ENCODE measurements at places on chromosomes 5 and 9.

DNA sequence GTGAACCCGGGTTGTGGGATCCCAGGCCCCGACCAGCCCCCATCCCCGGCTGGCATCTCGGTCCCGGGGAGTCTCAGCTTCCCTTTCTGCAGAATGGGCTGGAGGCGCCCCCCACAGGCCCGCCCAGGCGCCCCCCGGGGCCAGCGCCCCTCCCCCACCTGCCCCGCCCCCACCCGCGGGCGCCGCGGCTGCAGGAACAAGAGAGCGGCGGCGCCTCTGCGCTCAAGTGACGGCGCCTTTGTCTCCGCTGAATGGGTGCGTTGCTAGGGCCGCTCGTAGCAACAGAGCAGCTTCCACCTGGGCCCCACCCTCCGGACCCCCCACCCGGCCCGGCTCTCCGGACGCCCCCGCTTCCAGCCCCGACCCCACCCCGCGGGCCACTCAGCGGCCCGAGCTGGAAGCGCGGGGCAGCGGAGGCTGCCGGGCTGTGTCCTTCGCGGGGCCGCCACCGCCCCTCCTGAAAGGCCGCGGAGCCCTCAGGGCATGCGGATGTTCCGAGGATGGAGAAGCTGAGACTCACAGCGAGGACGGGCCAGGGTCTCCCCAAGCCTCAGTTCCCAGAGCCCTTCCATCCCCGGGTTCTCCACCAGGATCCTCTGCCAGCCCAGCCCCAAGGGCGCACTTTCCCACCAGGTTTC is 27.5 kb downstream of the ADGRD2 start:
- DNase-seq: peak; percentile 48

DNA sequence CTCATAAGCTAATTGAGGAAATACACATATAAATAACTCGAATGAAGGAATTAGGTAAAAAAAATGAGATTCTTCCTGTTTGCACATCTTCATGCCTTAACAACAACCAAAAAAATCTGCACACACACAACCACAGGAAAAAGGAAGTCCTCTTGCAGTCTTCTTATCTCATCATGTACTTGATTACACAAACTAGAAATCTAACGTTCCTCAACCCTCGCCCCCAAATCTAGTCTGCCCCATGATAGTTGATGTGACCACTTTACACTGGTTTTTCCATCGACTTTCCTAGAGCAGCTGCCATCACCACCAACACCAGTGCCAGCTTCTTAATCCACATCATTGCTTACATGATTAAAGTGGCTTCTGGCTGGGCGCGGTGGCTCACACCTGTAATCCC is 31.2 kb upstream of the RNU6ATAC start:
- no peak for DNase-seq

GRCh38 chr5:109408991-109409843 is 557 bp downstream of the PJA2 start:
- peak; percentile 82 for DNase-seq

DNA sequence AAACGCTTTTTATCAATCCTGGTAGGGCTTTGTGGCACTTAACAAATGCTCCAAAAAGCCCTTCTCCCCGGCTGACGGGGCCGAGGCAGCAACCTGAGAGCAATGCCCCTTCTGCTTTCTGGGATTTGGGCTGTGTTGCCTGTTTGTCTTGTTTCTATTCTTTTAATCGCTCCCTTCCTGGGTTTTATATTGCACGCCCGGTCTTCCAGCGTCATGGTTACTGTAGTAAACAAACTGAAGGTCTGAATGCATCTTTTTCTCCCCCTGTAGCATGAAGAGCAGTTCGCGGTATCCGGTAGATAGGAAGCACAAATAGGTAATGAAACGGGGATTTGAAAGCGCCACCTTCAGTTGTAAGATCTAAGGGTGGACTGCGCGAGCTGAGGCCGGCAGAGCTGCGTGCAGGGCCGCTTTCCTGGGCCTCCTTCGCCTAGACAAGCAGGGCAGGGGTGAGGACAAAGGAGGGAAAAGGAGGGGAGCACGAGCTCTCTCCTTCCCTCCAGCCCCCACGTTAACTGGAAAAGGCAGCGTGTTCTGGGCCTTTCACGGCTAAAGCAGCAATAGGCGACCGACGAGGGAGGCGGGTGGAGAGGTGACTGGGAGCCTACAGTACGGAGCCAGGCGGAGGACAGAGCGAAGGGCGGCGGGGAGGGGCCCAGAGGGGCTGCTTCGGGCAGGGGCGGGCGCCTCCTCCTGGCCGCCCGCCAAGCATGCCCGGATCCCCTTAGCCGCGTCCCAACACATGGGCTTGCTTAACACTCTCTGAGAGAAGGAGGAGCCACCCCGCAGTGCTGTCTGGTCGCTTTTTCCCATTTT is 49.3 kb upstream of the ZNF366 start:
- DNase-seq: peak; percentile 52

DNA sequence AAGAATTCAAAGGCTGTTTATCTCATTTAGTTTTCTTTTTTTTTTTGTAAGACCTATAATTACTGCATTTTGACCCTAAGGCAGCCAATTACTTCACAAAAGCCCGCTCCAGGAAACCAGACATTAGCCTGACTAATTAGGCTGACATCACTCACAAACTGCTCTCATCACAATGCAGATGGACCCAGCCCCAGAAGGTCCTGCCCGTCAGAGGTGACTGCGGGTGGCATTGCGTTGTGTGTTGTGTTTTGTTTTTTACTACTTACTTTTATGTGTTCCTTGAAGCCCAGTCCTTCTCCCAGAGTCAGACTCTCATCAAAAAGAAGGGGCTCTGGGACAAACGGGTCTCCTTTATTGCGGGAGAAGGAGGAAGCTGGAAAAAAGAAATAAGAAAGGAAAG is 172.2 kb downstream of the HSD17B3 start:
- DNase-seq: peak; percentile 12

DNA sequence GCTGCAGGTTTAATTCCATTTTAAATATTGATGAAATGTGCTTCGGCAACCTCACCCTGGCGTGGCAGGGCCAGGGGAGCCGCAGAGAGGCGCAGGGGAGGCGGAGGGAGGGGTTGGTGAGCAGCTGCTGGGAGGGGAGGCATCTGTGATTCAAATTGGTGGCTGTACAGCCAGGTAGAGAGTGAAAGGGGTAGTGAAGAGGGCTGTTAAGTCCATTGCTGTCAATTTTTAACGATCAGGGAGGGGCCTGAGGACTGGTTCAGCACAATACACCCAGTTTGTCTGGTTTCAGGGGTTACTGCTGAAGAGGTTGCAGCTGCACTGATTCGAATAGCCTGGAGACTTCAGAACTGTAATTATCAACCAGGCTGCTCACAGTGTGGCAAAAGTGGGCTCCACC is 31.3 kb downstream of the LHX6 start:
- DNase-seq: no peak

DNA sequence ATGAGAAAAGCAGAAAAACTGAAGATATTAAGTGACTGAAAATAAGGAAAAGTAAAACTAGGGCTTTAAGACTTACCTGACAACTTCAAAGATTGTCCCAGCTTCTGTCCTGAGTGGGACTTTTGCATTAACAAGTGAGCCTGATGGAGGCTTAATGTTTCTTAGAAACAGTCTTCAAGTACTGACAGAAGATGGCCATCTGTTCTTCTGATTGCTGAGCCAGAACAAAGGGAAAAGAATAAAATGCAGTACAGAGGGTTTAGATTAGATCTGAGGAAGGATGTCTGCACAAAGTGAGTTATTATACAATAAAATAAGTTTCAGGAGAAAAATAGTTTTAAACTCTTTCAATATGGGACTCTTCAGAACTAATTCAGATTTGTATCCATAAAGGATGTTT is 500.7 kb downstream of the CETN3 start:
- DNase-seq: no peak

DNA sequence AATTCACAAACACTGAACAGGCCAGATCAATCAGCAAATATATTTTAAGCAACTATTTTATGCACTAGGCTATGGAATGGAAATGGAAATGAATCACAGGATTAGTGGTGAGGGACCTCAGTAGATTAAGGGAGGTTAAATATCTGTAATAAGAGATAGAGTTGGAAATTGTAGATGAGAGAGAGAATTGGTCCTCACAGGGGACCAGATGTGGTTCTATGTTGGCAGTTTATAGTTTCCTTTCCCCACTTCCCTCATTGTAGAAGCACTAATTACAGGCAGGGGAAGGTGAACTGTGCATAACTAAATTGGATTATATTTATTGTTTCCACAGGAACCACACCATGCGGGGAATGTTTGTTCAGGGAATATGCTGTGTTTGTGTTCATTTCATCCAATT is 496.2 kb downstream of the ARHGEF28 start:
- no peak for DNase-seq

Measured in testis (tissue), 5 donors.